ENCODE measurements at places on chromosomes 2 and 18.

GRCh38 chr2:127194447-127194846 lies 25.7 kb downstream of the CYP27C1 start:
- DNase-seq: no peak

- DNase-seq: no peak
Observed at GRCh38 chr2:12596771-12597170, 120.0 kb upstream of the TRIB2 start.

DNA sequence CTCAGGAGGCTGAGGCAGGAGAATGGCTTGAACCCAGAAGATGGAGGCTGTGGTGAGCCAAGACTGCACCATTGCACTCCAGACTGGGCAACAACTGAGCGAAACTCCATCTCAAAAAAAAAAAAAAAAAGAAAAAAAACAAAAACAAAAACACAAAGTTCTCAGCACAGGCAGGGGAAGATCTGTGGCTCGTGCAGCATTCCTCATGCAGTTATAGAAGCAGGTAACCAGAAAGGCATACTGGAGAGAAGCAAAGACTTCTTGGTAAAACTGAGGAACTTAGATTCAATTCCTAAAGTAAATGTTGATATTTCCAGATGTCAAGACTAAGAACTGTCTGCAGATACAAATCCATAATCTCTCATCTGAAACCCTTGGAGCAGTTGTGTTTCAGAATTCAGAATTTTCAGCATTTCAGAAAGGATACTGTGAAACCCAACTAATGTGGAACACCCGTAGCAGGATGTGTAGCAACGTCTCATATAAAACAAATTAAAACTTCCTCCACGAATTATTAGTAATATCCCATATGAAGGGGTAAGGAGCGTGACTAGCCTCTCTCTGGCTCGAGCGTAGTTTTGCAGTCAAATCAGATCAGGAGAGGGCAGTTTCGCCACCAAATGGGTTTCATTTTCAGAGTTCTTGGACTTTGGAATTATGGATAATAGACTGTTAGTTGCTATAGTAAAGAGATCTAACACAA lies 13.2 kb upstream of the SLC25A52 start:
- no peak for DNase-seq

- DNase-seq: peak; percentile 88
Observed at GRCh38 chr2:226117510-226118065, 682.0 kb downstream of the IRS1 start.

DNA sequence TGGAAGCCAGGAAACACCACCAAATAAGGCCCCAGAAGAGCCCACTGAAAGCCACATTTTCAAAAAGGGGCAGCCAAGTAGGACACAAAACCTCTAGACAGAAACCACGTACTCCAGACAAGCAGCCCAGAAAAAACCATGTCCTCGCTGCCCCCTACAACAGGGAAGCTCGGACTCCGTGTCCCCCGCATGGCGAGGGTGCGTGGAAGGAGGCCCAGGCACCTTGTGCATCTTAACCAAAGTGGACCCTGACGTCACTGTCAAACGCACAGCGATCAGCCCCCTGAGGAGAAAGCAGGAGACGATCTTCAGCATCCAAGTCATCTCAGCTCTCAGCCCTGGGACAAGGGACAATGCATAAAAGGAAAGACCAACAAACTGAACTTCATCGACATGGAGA lies 168.4 kb downstream of the EIPR1 start:
- DNase-seq: no peak

- DNase-seq: no peak
Observed at GRCh38 chr2:19360266-19360965, 2.0 kb upstream of the OSR1 start.

GRCh38 chr18:22559414-22560274 lies 141.9 kb upstream of the CTAGE1 start:
- peak; percentile 59 for DNase-seq

DNA sequence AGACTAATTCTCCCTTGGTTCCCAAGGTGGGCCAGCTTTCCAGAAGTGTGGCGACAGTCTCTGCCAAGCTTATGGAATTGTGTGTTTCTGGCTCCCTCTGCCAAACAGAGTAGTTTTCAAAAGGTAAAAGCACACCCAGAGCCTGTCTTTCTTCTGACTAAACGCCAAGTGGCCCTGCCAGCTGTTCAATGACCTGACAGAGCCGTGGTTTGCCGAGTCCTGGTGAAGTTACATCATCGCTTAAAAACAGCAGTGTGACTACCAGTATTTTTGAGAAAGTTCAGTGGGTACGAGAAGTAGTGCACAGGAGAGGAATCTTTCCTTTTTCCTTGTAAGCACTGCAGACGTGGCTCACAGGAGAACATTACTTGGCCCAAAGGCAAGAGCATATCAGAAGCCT lies 1.9 kb downstream of the PER2 start:
- peak; percentile 55 for DNase-seq

DNA sequence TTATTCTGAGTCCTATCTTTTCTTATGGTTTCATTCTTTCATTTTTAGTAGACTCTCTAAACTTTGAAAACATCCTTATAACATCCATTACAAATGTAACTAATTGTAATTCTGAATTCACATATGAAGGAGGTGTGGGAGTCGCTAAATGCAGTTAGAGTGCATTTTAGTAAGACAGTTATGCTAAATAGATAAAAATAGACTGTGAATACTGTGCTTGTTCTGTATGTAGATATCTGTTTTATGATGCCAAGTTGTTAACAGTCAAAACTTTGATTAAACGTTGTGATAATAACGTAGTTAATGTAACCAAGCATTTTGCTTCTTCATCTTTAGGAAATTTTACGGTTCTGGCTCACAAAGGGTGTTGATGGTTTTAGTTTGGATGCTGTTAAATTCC lies 24.4 kb downstream of the SLC3A1 start:
- DNase-seq: no peak

DNA sequence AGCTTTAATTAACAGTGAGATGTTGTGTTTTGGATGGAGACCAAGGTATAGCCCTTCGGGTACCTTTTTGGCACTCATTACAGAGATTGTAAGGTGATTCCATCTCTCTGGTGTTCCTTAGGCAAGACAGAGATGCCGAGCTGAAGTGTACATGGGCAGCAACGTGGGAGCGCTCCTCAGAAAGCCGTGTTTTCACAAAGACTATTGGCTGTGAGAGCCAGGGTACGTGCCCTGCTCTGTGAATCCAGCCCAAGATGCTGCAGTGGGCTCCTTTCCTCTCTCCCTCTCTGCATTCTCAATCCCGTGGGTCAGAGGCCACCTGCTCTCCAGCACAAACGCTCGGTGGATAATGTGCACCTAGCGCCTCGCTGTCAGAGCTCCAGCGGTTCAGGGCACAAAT lies 203.0 kb upstream of the EPHA4 start:
- no peak for DNase-seq

DNA sequence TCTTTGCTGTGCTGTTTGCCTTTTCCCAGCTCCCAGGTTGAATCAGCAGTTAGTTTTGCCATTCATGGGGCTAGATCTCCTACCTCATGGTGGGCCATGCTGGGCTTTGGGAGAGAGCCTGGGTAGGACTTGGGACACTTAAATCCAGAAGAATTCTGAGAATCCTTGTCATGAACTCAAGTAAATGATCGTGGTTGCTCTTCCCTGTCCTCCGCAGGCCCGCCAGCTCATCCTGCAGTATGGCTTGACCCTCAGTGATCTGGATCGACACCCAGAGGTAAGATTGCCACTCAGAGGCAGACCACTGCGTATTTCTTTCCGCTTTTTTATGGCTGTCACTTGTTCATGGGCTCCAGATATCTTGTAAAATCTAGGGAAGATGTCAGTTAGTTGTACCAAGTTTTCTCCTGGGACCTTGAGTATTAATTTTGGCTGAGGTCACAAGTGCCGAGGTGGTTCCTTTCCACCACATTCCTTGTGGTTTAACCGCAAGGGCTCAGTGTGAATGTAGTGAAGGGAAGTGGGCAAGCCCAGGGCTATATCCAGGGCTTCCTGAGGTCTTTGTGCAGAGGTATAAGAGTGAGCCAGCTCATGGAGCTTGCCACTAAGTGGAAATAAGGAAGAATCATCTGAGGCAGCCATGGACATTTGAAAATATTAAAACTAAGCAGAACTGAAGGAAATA lies 37.7 kb downstream of the RPIA start:
- peak; percentile 28 for DNase-seq

GRCh38 chr2:28248511-28248910 lies 144.1 kb upstream of the FOSL2 start:
- peak; percentile 47 for DNase-seq

- no peak for DNase-seq
Observed at GRCh38 chr18:10216791-10217190, 237.6 kb upstream of the APCDD1 start.

DNA sequence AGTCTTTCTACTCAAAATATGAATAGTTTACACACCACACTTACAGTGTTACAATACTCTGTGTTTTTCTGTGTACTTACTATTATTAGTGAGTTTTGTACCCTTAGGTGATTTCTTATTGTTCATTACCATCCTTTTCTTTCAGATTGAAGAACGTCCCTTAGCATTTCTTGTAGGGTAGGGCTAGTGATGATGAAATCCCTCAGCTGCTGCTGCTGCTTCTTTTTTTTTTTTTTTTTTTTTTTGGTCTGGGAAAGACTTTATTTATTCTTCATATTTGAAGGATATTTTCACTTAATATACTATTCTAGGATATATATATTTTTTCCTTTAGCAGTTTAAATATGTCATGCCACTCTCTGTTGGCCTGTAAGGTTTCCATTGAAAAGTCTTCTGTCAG lies 29.0 kb upstream of the SERPINB2 start:
- no peak for DNase-seq

DNA sequence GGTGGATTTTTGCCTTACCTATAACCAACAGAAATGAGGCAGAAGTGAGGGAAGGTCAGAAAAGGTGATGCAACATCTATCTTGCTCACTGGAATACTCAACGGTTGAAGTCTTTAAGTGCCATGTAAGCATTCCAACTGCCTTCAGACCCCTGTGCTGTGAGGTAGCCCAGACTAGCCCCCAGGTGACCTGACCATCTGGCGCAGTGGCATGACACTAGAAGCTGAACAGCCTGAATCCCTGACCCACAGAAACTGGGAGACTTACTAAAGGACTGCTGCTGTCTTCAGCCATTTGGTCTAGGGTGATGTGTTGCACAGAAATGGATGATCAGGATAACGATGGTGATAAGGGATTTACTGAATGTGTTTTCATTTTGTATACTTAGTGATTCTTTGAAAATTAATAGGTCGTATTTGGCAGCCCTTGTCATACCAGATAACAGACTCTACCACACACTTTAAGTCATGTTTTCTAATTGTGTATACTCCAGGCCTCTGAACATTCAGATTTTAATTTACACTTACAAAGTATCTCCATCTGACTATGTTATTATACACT lies 161.5 kb downstream of the STK39 start:
- no peak for DNase-seq

GRCh38 chr2:236503100-236503499 lies 66.5 kb upstream of the ACKR3 start:
- DNase-seq: no peak

- DNase-seq: no peak
Observed at GRCh38 chr18:45290364-45290763, 324.9 kb upstream of the SLC14A2 start.

- DNase-seq: no peak
Observed at GRCh38 chr2:72554381-72554780, 271.5 kb downstream of the EXOC6B start.

- no peak for DNase-seq
Observed at GRCh38 chr2:25419678-25420242, 78.0 kb upstream of the DNMT3A start.

DNA sequence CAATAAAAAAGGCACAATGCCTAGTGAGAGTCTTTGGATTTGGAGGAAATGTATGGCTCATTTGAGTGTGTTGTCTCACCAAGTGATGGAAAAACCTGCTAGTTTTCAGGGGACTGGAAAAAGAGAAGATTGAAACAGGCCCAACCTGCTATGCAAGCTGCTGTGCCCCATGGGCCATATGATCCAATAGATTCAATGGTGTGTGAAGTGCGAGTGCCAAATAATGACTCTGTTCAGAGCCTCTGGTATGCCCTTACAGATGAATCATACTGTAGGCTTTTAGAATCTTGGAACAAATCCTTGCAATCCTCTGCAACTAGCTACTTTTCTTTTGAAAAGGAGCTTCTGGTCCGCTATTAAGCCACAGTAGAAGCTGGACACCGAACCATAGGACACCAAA lies 529.8 kb upstream of the CNTNAP5 start:
- DNase-seq: peak; percentile 12

- peak; percentile 78 for DNase-seq
Observed at GRCh38 chr2:195579776-195580555, 77.1 kb upstream of the SLC39A10 start.

GRCh38 chr2:127404466-127405254 lies 13.6 kb upstream of the PROC start:
- DNase-seq: no peak

DNA sequence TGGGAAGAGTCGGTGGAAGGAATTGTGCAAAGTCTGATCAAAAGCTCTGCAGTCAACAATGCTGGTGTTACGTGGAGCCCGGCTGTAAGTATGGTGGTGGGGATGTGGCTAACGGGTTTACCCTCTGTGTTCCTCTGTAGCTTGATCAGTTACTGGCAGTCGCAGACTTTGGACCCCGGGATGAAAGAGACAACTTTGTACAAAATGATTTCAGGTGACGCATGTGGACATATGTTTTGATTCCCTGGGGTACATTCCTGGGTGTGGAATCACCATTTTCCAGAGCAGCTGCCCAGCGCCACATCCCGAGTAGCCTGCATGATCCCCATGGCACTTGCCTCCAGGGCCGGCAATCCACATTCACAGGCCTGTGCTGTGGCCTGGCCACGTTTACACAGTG lies 9.8 kb downstream of the RBFA start:
- no peak for DNase-seq

- DNase-seq: no peak
Observed at GRCh38 chr18:40546875-40547274, 1408.2 kb upstream of the PIK3C3 start.

GRCh38 chr18:42807887-42808286 lies 307.6 kb downstream of the RIT2 start:
- no peak for DNase-seq

- no peak for DNase-seq
Observed at GRCh38 chr2:85462322-85462721, 43.8 kb downstream of the SH2D6 start.

DNA sequence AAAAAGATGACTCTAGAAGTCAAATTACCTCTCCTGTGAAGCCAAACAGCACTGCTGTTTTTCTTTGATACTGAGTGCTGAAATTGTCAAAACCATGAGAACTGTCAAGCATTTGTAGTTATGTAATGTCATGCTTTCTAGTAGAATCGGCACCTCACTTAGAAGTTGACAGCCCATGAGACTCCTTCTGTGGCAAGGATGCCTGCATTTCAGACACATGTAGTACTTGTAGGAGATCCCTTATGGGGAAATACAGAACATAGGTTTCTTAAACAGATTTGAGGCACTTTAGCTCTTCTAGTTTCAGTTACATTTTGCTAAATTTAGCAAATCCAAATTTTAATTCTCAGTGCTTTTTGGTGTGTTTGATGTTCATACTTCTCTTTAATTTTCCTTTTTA lies 15.7 kb downstream of the ZNF407 start:
- DNase-seq: no peak

DNA sequence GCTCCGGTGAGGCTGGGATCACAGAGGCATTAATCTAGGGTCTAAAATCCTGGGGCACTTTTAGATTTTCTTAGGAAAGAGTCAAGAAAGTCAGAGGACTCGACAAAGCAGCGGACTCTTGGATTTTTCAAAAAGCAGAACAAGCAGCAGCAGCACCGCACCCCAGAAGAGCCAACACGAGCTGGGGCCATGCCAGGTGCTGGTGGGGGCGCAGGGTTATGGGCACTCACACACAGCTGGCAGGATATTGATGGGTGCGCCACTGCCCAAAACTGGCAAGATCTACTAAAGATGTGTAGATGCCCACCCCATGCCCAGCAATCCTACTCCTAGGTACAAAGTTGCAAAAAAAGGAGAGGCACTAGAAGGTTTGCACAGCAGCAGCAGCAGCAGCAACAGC lies 33.9 kb upstream of the SEMA4C start:
- no peak for DNase-seq
